Erythroblast (primary cell): ENCODE measurements at places on chromosomes 7 and 10.
A peak's percentile ranks its signal among the peaks of the same experiment; 100 is the strongest.

GRCh38 chr7:120394595-120394994 is 121.6 kb downstream of the KCND2 start:
- no peak for DNase-seq

- DNase-seq = no peak
Measured at GRCh38 chr10:101216207-101217043, 12.8 kb downstream of the LBX1 start.

DNA sequence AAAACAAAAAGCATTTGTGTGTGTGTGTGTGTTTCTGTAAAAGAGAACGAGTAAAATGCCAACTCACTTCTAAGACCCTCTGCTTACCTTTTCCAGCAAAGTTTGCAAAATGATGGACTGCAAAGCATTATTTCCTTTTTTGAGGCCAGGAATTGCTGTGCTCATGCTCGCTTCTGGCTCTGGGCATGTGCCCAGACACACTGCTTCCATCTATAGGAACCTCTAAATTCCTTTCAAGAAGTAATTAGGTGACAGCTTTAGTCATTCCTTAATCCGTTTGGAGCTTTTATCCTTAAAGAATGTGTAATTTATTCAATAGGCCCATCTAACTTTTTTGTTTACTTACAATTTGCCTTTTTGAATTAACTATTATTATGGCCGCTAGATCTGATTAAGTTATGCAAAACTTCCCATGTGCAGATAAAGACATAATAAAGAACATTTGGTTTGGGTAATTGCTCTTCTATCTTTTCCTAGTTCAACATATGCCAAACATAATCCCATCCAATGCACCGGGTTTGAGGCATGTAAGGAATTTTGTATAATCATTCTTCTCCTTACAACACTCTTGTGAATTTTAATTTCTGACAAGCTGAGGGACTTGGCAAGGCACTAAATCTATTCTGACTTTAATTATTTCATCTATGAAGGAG is 34.7 kb downstream of the A1CF start:
- DNase-seq = no peak

GRCh38 chr10:62069452-62070178 is 168.1 kb downstream of the ARID5B start:
- no peak for DNase-seq

DNA sequence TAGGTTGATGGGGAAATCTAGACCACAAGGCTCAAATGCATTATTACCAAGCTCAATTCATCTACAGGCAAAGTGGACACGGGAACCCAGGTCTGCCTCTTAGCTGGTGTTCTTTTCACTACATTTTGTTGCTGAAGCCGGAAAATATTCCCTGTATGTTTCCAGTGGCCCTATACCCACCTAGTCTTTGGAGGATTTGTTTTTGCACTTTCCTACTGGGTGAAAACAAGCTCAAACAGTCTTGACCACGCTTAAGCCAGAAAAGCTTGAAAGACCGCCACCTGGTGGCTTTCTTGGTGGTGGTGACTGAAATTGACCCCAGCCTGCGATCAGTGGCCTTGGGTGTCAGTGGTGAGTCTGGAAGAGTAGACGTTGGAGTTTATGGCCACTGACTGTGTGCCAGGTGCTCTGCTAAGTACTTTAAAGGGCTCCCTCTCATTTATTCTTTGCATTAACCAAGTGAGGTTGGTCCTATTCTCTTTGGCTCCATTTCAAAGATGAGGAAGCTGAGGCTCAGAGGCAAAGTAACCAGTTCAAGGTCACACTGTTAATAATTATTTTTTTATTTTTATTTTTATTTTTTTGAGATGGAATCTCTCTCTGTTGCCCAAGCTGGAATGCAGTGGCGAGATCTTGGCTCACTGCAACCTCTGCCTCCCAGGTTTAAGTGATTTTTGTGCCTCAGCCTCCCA is 11.1 kb upstream of the CRTAC1 start:
- peak; percentile 71 for DNase-seq

DNA sequence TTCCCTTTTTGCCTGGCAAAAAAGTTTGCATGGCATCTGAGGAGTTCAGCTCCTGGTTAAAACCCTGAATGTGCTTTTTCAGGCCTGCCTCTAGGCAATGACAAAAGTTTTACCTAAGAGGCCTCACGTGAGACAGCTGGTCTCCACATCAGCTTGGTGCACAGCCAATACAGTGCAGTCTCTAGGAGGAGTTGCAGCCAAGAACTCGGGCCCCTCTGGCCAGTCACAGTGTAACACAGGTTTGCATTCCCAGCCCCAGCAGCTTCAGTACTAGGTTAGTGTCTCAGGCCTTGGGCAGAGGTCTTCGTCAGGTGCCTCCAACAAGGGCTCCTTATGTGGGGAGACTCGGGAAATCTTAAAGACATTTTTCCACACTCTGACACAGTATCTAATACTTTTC is 771.7 kb downstream of the SORCS1 start:
- no peak for DNase-seq

DNA sequence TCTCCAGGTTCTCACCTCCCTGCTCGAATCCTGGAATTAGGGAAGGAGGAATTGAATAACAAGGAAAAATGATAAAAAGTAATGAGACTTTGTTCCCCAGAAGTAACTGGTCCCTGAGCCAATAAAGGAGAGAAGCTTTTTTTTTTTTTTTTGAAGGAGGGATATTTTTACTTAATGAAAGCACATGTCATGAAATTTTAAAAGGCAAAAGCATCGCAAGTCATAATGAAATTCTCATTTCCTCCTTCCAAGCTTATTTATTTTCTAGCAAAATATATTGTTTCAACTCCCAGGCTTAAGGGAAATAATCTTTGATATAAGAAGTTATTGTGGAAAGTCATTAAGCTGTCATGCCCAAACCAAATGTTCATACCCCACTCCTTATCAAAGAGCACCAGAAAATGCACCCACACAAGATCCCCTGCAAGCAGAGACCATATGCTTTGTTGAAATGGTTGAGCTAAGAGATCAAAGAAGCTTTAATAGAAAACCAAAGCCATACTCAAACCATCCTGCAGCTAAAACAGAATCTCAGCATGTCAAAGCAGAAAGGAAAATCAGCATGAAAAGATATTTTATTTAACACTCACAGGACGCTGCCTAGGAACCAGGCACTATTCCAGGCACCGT is 16.7 kb upstream of the ABCC2 start:
- no peak for DNase-seq

DNA sequence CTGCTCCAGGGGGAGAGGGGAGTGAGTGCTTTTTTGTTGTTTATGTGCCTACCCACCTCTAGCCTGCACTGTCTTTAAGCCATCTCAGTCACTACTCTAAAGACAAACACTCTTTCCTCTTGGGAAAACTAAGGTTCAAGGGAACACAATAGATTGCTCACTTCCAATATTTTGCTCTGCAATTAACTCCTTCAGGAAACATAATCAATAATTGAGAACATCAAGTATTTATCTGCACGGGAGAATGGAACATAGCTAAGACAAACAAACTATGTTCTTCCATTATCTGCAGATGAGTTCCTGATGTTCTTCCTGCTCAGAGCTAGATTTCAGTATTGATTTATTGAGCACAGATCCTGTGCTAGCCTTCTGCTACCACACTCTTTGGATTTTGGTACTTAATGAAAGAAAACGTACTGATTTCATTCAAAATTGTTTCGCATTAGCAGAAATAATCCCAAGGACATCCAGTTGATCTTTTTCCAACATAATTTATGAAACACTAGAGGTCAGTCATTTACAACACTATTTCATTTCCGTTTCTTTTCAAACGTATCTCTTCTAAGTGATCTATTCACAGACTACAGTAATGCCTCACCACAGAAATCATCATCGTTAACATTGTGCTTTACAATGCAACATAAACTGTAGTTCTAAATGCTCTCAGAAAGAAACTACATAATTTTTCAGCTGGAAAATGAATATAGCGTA is 8.3 kb downstream of the NEBL start:
- DNase-seq = no peak

DNA sequence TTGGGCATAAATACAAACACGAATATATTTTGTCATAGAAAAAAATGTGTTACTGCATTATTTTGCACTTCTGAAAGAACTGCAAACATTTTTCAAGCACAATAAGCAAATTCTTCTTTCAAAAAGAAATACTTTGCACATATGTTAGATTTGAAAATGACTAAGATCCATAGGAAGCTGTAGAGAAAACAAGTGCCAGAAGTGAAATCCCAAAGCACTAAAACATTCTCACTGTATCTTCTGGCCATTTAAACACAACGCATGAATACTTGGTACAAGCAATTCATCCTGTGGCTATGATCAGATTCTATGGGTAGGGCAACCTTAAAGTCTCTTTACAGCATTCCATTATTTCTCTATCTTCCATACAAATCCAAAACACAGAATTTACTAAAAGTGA is 225.4 kb upstream of the IMMP2L start:
- no peak for DNase-seq

DNA sequence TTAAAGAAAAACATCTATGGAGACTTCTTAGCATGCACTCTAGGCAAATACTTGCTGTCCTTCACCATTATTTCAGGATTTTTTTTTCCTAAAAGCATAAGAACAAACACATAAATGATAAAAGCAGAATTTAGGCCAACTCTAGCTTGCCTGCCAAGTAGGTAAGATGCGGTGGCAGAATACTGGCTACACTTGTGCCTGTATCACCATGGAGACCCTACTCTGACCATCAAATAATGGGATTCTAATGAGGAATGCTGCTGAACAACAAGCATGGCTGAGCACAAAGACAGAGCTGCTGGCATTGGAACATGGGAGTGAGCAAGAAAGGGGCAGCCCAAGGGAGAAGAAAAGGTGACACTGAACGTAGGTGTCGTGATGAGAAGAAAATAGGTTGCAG is 18.5 kb upstream of the TAS2R40 start:
- no peak for DNase-seq

DNA sequence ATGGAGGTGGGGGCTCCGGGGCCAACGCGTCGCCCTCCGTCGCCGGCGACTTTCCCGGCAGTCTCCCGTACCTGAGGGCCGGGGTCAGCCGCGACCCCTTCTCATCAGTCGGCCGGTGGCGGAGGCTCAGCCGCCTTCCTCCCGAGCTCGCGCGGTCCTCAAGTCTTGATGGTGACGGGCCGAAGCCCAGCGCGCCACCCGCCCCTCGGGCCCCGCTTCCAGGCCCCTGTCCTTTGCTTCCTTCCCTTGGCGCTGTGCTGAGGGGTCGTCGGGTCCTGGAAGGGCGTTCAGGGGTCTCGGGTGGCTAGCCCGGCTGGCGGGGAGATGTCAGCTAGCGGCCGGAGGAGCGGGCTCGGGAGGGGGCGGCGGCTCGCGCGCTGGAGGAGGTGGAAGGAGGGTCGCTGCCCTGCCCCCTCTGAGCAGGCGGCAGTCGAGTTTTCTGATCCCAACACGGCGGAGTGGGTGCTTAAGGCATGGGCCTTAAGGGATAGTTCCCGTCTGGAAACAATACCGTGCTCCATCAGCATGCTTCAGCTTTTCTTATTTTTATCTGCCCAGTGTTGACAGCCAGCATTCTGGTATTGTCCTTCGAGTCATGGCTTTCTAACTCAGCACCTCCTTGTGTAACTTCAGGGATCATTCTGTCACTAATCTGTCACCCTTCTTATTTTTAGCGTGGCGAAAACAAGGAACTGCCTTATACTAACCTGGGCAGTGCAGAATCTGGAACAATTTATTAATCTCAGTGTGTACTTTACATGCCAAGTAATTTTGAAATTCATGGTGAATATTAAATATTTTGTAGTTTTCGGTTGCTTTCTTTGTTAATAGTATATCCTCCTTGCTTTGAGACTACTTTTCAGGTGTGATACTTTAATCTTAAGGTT is 748 bp downstream of the PHTF2 start:
- peak; percentile 62 for DNase-seq

DNA sequence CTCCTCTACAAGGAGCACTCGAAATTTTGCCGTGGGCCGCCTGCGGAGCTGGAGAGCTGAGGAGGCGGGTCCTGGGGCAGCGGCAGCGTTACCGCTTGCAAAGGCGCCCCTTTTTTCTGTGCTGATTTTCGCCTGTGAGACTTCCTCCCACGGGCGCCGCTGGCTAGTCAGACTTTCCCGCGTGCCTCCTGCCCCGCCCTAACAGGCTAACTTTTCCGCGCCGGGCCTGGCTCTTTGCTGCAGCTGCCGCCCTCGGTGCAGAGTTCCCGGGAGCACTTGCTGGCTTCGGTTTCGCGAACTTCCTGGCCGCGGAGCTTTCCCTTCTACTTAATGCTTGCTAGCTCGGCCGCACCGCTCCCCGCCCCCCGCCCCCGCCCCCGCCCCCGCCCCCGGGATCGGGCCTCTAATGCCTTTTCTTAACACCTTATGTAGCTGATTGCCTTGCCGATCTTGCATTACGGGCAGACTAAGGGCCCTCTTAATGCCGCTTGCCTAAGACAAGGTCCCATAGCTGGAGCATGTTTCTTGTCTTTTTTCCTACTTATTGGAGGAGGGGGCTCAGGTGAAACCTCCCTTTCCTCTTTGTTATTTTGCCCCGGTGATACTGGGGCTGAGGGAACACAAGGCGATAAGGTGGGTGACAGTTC is 37.9 kb upstream of the RASGEF1A start:
- no peak for DNase-seq

DNA sequence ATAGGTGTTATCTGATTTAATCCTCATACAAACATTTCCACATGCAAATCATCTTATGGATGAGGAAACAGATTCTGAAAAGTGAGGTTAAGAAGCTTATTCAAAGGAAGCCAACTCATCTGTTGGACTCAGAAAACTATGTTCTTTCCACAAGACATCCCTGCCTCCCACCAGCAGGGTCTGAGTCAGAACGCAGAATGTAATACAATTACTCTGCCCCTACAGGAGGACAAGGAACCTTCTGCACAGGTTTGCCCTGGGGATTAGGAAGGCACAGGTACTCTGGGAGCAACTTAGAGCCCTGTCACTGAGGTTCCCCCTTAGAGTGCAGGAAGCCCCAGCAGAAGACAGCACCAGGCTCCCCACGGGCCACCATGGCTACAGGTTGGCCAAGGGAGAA is 255.7 kb downstream of the TNS3 start:
- no peak for DNase-seq

DNA sequence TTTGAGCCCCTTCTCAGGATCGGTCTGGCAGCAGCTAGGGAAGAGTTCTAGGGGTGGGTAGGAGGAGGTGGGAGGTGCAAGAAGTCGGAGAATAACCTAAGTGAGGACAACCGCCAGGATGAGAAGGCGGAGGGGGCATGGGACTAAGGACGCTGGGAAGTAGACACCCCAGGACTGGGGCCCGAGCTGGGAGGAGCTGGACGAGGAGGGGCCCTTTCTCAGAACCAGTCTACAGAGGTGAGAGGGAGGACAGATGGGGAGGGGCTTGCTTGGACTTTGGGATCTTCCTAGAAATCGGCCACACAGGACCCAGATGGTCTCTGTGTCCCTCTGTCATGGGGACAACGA is 90.0 kb upstream of the MYL10 start:
- DNase-seq = no peak

- no peak for DNase-seq
Measured at GRCh38 chr7:124219681-124220080, 186.8 kb upstream of the TMEM229A start.
